ENCODE measurements at places on chromosomes 16 and 17.
A peak's percentile ranks its signal among the peaks of the same experiment; 100 is the strongest.

DNA sequence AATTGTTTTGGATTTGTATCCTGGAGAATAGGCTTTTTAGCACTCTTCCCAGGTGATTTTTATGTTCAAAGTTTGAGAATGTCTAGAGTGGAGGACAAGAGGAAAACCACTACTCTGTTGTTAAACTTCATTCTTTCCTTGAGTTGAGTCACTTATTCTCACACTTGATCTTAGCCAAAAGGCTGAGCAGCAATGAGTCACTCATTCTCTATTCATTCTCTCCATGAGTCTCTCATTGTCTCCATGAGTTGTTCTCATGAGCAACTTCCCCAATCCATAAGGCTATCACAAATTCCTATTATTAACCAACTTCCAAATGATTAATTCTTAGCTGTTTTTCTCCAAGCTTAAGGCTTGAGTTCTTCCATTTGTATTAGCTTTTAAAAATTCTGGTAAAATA lies 1393.3 kb downstream of the CDH8 start:
- no peak for DNase-seq

GRCh38 chr17:79201119-79201518 lies 126.5 kb downstream of the ENGASE start:
- peak; percentile 65 for DNase-seq

GRCh38 chr16:28951410-28951943 lies 740 bp downstream of the NFATC2IP start:
- DNase-seq: peak; percentile 35

- no peak for DNase-seq
Measured at GRCh38 chr16:58157239-58157638, 28.1 kb upstream of the CFAP20 start.

- DNase-seq: peak; percentile 91
Measured at GRCh38 chr16:785563-786535, 2.3 kb downstream of the RPUSD1 start.

- no peak for DNase-seq
Measured at GRCh38 chr17:8644507-8644902, 14.0 kb upstream of the MYH10 start.

DNA sequence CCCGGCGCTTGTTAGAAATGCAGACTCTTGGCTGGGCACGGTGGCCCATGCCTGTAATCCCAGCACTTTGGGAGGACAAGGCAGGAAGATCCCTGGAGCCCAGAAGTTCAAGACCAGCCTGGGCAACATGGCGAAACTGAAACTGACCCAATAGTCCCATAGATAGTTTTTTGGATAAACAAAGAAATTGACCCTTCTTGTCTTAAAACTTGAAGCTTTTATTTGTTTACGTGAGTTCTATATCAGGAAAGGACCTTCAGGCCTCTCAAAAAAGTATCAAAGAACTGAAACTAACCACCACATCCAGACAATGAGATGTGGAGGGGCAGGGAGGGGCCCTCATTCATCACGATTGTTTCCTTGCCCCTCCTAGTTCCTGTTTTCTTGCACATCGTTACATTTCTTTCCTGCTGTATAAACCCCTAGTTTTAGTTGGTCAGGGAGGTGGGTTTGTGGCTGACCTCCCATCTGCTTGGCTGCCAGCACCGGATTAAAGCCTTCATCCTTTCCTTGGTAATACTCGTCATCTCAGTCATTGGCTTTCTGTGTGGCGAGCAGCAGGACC lies 29.9 kb upstream of the PRM1 start:
- DNase-seq: no peak

GRCh38 chr16:48433116-48433849 lies 48.1 kb upstream of the SIAH1 start:
- DNase-seq: no peak

DNA sequence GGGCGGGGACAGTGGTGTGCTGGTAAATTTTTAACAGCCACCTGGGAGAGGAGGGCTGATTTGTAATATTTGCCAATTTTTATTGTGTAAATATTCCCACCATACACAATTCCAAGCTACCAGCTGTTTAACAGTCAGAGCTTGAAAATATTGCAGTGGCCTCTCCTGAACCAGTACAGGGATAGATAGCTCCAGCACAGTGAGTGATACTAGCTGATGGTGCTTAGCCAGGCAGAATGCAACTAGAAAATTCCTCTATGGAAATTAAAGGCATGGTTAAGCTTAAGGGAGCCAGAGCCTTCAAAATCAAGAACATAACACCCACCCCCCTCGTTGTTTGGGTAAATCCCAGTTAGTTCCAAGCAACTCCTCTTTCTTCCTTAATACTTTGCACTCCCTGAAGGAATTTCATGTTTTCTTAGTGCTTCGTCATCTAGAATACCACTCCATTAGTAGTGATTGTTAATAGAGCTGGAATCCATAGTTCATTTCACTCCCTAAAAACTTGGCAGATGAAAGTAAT lies 96.6 kb downstream of the CYB561 start:
- DNase-seq: no peak

DNA sequence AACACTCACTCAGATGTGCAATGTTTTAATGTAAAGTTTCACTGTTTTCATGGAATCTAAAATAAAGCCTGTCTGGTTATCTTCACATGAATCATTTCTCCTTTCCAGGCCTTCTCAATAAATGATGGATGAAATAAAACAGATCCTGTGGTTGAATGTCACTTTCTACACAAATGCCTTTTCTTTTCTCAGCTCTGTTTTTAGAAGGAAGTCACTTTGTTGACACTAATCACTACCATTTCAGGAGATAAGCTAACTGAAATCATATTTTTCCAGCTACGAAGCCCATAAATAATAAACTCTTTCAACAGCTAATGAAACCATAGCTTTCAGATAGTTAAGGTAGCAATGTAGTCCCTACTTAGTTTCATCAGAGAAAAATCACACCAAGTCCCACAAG lies 17.9 kb downstream of the NME2 start:
- DNase-seq: no peak

DNA sequence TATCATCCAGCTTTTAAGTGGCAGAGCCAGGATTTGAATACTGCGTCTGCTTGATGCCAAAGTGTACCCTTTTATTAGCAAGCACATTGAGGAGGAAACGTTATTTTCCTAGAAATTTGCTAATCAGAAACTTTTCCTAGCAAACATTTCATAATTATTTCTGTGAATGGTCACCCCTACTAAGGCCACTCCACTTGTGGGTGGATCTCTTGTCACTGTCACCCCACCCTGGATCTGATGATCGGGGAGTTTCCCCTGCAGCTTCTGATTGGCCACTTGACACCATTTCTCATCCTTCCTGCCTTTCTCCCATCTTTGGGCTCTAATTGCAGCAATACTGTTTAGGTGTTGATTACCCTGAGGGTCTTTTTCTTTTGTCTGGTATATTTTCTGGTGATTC lies 35.9 kb downstream of the GPRC5B start:
- no peak for DNase-seq

GRCh38 chr17:19361944-19362276 lies 613 bp downstream of the B9D1 start:
- DNase-seq: no peak

GRCh38 chr17:2138318-2138717 lies 83.4 kb downstream of the HIC1 start:
- DNase-seq: no peak

- DNase-seq: no peak
Measured at GRCh38 chr16:79284766-79285165, 315.8 kb downstream of the MAF start.

DNA sequence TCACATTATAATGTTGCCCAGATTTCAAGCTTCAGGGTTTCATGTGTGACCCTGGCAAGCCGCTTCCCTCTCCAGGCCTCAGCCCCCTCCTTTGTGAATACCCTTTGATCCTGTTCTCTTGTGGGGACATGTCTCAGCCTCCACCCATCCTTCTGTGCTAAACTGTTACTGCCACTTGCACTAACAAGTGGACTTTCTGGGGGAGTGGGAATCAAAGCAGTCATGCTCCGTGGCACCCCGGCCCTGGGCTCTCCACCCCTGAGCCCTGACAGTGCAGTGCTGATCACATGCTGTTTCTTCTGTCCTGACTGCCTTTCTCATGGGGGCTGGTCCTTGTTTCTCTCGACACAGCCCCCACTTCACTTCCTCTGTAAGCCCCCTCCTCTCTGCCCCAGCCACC lies 9.7 kb upstream of the DCAF7 start:
- no peak for DNase-seq

GRCh38 chr16:75529056-75529905 lies 6.6 kb downstream of the CHST5 start:
- DNase-seq: no peak

- no peak for DNase-seq
Measured at GRCh38 chr17:15078570-15078969, 186.6 kb downstream of the PMP22 start.

DNA sequence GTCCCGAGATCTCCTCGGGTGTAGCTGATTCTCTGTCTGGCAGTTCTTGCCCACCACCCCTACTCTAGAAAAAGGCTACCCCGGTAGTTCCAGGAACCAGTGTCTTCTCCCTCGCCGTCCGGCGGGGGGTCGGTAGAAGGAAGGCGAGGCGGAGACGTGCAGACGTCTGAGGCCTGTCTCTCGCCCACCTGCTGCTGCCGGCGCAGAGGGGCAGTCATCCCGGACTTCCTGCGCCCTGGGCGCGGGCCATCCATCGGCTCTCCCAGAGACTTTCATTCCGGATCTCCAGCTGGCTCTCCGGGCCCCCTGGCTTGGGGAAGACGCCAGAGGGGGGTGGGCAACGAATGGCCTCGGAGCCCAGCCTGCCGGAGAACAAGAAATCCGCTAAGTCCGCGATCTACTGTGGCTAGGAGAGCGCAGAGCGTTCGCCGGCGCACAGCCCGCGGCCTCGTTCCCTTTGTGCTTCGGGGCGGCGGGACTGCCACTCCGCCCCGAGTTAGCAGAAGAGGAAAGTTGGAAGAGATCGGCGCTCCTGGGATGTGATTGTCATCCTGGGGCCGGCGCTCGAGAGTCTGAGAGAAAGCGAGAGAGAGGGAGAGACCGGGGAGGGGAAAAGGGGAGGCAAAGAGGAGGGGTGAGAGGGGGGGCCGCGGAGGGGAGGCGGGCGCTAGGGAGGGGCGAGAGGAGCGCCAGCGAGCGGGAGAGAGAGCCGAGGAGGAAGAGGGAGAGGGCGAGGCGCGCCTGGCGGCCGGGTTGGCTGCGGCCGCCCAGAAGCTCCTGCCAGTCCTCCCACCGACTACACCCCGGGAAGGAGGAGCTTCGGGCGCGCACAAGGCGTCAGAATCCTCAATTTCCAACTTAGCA lies at the start of gene IRX5:
IRX5 (plus strand) TSS at position 861 of the 864 bp plus-strand sequence. CDS start 334 bp downstream, outside the sequence.
- peak; percentile 88 for DNase-seq

GRCh38 chr17:10177131-10177912 lies 21.1 kb downstream of the GAS7 start:
- DNase-seq: no peak

DNA sequence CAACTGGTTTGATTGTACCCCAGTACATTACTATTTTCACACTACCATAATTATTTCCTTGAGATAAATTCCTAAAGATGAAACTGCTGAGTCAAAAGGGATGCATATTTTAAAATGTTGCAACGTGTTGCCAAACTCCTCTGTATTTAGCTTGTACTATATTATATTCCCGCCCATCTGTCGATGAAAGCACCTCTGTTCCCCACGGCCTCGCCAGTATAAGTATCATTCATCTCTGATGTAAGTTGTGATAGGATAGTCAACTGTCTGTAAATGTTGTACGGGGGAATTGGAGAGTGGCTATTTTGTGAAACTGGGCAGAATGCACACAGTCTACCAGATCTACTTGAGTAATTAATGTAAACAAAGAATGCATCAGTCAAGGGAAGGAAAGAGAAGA lies 47.7 kb upstream of the TNRC6A start:
- no peak for DNase-seq

GRCh38 chr17:12579288-12579687 lies 86.4 kb upstream of the MYOCD start:
- no peak for DNase-seq

GRCh38 chr16:750485-750884 lies 9.7 kb upstream of the CIAO3 start:
- no peak for DNase-seq

- no peak for DNase-seq
Measured at GRCh38 chr16:84137769-84138357, 7.1 kb downstream of the HSDL1 start.

- DNase-seq: peak; percentile 66
Measured at GRCh38 chr16:89359264-89360147, 130.9 kb downstream of the ANKRD11 start.

- no peak for DNase-seq
Measured at GRCh38 chr16:12614662-12615278, 188.9 kb downstream of the CPPED1 start.

DNA sequence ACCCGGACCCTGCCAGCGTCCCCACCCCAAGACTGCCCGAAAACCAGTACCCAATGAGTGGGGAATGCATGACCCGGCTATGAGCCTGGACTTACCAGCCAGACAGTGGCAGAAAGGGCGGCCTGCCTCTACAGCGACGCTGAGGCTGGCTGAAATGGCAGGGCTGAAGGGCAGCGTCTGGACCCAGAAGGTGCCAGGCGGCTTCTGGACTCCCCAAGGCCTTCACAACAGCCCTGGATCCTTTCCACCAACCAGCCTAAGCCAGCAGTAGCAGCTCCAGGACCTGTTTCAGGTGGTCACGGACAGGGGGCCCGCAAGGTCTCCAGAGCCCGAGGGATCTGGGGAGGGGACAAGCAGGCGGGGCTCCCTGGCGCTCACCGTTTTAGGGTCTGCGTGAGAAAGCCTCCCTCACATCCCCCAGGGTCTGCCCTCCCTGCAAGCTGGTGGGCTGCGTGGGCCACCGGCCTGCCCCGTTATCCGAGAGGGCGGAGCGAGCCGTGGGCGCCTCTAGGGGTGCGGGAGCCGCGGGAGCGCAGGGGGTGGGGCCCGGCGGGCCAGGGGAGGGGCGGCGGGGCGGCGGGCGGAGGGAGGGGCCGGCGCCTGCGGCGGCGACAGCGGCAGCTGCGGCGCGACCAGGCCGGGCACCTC lies at the start of gene RIPOR1:
RIPOR1 (plus strand) TSS at position 608 of the 648 bp plus-strand sequence. CDS start 9,618 bp downstream, outside the sequence.
- peak; percentile 68 for DNase-seq

Data from WERI-Rb-1 (cell line).